ENCODE measurements at places on chromosomes 3 and 15.

- no peak for DNase-seq
These were observed 32.8 kb upstream of the MRPL3 start for GRCh38 chr3:131535596-131535995.

- no peak for DNase-seq
These were observed 308.2 kb downstream of the VPS13C start for GRCh38 chr15:61752001-61752400.

- DNase-seq = no peak
These were observed at the start of gene PLXND1 for GRCh38 chr3:129606636-129607390. Gene PLXND1, minus strand, starts transcription at chr3:129606676. Its CDS starts 37 bp downstream, at chr3:129606639.

- peak; percentile 36 for DNase-seq
These were observed 231.9 kb downstream of the NSUN3 start for GRCh38 chr3:94294806-94295205.

GRCh38 chr3:169618894-169619792 is 44.4 kb downstream of the MECOM start:
- no peak for DNase-seq

Measured in RCC 7860 (cell line).